ENCODE measurements at places on chromosomes 5 and 9.
A peak's percentile ranks its signal among the peaks of the same experiment; 100 is the strongest.

- H3K27ac ChIP-seq, result no peak overlapping the region
- peaks cover 6% of the 10 kb centered on the region for H3K27me3 ChIP-seq
- no peak overlapping the region for H3K4me3 ChIP-seq
Measured at GRCh38 chr9:69382135-69382534, 57.1 kb downstream of the ENTREP1 start.

- H3K4me1 ChIP-seq, result peaks cover 13% of the 10 kb centered on the region
- no peak for DNase-seq
- no peak overlapping the region for H3K4me3 ChIP-seq
- no peak overlapping the region for H3K27ac ChIP-seq
- H3K27me3 ChIP-seq, result no peaks in the 10 kb centered on the region
- no peaks in the 10 kb centered on the region for H3K36me3 ChIP-seq
Measured at GRCh38 chr9:128054087-128054486, 13.0 kb downstream of the NAIF1 start.

GRCh38 chr5:177256296-177256695 is 47.2 kb downstream of the RAB24 start:
- DNase-seq, result no peak
- no peak overlapping the region for H3K27ac ChIP-seq
- H3K36me3 ChIP-seq, result peaks cover 91% of the 10 kb centered on the region

DNA sequence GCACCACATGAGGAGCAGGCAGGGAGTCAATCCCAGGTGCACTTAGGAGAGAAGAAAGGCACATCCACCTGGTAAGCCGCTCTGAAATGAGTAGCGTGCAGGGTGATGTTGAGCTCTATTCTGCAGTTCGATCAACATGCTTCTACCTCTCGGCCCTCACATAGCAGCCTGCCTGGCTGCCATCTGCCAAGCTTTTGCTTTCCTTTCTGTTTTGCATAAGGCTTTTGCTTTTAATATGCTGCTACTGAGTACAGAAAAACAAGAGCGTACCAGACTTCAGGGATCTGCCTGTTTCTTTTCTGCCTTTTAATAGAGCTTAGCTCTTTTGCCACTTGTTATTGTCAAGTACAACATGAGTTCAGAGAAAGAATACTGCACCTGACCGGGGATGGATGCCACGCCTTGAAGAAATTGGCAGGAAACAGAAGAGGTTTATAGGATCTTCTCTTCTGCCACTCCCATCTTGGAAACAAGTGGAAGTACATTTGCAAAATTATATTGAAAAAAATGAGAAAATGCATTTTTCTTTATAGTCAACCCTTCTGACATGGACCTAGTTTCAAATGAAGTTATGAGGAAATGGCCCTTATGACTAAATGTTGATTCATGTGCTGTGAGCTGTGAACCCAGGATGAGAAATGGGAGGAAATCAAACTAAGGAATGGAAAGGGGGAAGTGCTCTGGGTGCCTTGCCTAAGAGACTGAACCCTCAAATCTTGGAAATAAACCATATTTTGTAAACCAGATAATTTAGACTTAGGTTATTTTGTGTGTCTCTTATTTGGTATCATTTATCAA is 4.0 kb upstream of the FCHO2 start:
- DNase-seq, result peak; percentile 16
- no peaks in the 10 kb centered on the region for H3K27me3 ChIP-seq
- peak overlapping the region; percentile 58 for H3K27ac ChIP-seq
- peaks cover 12% of the 10 kb centered on the region for H3K4me1 ChIP-seq

DNA sequence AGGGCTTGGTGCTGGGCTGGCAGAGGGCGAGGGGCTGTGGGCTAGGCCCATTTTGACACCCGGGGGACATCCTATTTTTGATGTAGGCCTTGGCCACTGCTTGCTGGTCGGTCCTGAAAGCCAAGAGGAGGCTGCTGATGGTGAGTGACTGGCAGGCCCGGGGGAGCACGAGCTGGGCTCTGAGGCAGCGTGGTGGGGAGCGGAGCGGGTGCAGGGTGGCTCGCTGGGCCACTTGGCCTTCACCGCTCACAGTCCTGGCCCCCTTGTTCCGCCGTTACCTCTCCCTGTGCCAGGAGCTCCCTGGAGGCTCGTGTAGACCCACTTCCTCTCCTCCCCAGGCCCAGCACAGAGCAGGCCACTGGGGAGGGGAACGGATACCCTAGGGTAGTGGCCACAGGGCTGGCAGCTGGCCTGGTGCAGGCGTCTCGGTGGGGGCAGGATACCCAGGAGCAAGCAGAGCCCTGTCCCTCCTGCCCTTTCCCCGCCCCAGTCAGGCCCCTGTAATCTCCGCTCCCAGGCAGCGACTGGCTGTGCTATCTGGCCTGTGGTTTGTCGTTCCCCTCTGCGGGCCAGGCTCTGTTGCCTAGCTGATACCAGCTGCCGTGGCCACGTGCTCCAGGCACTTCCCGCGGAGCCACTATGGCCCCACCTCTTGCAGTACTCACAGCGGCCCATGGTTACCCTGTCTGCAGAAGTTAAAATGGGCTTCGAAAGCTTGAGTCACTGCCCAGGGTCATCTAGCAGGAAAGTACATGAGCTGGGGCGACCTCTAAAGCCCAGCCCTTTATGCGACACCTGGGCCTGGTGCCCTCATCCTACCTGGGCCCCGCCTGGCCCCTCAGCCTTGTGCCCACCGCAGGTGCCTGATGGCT is 11.7 kb upstream of the DOLPP1 start:
- no peak overlapping the region for H3K4me3 ChIP-seq
- H3K27ac ChIP-seq, result no peak overlapping the region
- no peaks in the 10 kb centered on the region for H3K4me1 ChIP-seq
- peaks cover 37% of the 10 kb centered on the region for H3K36me3 ChIP-seq

- H3K4me3 ChIP-seq, result no peak overlapping the region
- H3K27ac ChIP-seq, result no peak overlapping the region
- no peaks in the 10 kb centered on the region for H3K27me3 ChIP-seq
- H3K4me1 ChIP-seq, result no peaks in the 10 kb centered on the region
- no peaks in the 10 kb centered on the region for H3K36me3 ChIP-seq
- peak; percentile 33 for DNase-seq
Measured at GRCh38 chr5:42005561-42006153, 80.6 kb downstream of the FBXO4 start.

DNA sequence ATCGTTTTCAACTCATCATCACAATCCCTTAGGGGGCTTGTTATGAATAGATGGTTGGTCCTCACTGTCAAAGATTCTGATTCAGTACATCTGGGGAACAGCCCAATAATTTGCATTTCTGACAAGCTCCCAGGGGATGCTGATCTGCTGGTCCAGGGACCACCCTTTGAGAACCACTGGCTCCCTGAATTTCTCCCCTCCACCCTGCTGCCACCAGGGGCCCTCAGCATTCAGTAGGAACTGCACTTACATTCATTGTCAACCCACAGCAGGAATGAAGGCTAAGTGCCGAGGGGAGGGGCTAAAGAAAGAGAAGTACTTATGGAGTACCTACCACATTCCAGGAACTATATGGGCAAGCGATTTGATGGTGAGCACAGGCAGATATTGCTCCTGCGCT is 85.9 kb downstream of the BOD1 start:
- H3K4me3 ChIP-seq, result no peak overlapping the region
- no peak overlapping the region for H3K27ac ChIP-seq
- H3K4me1 ChIP-seq, result no peaks in the 10 kb centered on the region

DNA sequence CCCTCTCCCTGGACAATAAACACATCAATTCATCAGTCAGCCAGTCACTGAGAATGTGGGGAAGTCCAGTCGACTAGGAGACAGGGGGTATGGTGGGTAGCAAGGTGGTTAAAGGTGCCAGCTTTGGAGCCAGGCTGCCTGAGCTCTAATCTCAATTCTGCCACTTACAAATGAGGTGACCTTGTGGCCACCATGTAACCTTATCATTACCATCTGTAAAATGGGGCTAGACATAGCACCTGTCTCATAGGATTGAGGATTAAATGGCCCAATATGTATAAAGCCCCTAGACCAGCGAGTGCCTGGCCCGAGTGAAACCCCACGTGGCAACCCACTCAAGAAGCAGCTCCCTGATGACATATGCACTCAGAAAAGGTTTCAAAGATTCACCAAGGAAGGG is 73.3 kb upstream of the TBC1D2 start:
- H3K27me3 ChIP-seq, result no peaks in the 10 kb centered on the region
- H3K4me1 ChIP-seq, result peaks cover 7% of the 10 kb centered on the region
- H3K36me3 ChIP-seq, result no peaks in the 10 kb centered on the region
- no peak overlapping the region for H3K27ac ChIP-seq

- DNase-seq, result no peak
- H3K4me3 ChIP-seq, result no peak overlapping the region
- no peak overlapping the region for H3K27ac ChIP-seq
- peaks cover 29% of the 10 kb centered on the region for H3K4me1 ChIP-seq
- H3K36me3 ChIP-seq, result no peaks in the 10 kb centered on the region
Measured at GRCh38 chr5:88694023-88694679, 188.8 kb downstream of the MEF2C start.

GRCh38 chr9:98811051-98811650 is 3.7 kb downstream of the GALNT12 start:
- H3K27me3 ChIP-seq, result peaks cover 23% of the 10 kb centered on the region
- peak; percentile 42 for DNase-seq
- H3K27ac ChIP-seq, result no peak overlapping the region

DNA sequence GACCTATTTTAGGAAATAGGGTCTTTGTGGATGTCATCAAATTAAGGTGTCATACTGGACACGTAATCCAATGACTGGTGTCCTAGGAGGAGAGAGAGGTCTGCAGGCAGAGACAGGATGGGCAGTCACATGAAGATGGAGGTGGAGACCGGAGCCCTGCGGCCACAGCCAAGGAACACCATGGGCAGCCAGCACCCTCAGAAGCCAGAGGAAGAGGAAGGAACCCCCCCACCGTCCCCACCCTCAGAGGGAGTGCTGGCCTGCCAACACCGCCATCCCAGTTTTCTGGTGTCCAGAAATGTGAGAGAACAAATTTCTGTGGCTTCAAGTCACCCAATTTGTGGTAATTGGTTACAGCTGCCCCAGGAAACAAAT is 88.3 kb downstream of the NSUN2 start:
- no peak overlapping the region for H3K4me3 ChIP-seq
- no peaks in the 10 kb centered on the region for H3K27me3 ChIP-seq
- no peaks in the 10 kb centered on the region for H3K4me1 ChIP-seq
- no peak for DNase-seq
- H3K27ac ChIP-seq, result no peak overlapping the region

DNA sequence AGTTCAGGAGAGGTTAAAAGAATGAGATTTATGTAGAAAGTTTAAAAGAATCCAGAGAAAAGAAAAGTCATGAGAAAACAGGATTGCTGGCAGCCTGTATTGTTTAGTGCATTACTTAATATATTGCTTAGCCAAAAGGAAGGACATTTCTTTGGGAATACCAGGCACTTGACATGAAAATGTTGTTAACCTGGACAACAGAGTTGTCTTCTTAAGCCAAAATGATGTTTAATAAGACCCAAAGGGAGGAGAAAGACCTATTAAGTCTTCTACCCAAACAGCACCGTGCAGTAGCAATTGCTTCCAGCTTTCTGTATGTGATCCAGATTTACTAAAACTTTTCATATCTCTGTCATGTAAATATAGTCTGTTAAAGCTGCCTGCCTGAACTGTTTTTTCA is 74.0 kb upstream of the PRLR start:
- no peak for DNase-seq
- H3K27me3 ChIP-seq, result peaks cover 31% of the 10 kb centered on the region
- no peak overlapping the region for H3K27ac ChIP-seq
- no peaks in the 10 kb centered on the region for H3K36me3 ChIP-seq

GRCh38 chr5:120463991-120464626 is at the start of gene PRR16:
PRR16 (plus strand) TSS chr5:120464300.
- peak; percentile 81 for DNase-seq
- H3K36me3 ChIP-seq, result no peaks in the 10 kb centered on the region
- peak within 1 kb of the TSS; percentile 97 for H3K4me3 ChIP-seq
- peak within 1 kb of the TSS; percentile 4 for H3K27ac ChIP-seq

GRCh38 chr5:14250084-14250695 is 107.0 kb downstream of the TRIO start:
- H3K27me3 ChIP-seq, result no peaks in the 10 kb centered on the region
- DNase-seq, result peak; percentile 52
- no peak overlapping the region for H3K27ac ChIP-seq
- peaks cover 34% of the 10 kb centered on the region for H3K4me1 ChIP-seq
- peak overlapping the region; percentile 55 for H3K4me3 ChIP-seq
- peaks cover 3% of the 10 kb centered on the region for H3K36me3 ChIP-seq

DNA sequence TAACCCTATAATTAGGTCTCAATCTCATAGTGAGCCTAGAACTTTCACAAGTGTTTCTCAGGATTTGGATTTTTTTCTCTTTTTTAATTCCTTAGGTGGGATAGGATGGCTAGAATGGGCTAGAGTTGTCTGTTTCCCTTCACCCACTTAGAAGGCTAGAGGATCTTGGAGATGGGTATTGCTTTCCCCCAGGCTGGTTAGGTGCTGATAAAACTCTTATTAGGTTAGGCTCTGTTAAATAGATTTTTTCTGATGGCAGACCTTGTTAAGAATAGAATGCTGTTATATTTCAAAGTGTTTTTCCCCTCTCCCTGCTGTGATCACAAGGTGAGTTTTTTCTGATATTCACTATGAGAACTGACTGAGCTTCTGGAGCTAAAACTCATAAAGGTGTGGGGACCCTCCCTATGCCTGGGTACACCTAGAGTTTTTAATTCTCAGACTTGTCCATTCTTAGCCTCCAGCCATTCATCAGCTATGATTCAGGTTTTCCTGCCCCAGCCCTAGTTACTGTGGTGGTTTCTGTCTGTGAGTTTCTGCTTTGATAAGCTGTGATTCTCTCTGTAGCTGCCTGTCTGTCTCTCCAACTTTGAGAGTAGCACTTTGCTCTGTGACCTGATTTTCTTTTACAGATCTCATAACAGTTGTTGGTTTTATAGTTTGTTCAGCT is 132.4 kb downstream of the HACD4 start:
- H3K4me3 ChIP-seq, result no peak overlapping the region
- H3K4me1 ChIP-seq, result no peaks in the 10 kb centered on the region
- no peaks in the 10 kb centered on the region for H3K27me3 ChIP-seq
- no peak overlapping the region for H3K27ac ChIP-seq
- peaks cover 14% of the 10 kb centered on the region for H3K36me3 ChIP-seq

DNA sequence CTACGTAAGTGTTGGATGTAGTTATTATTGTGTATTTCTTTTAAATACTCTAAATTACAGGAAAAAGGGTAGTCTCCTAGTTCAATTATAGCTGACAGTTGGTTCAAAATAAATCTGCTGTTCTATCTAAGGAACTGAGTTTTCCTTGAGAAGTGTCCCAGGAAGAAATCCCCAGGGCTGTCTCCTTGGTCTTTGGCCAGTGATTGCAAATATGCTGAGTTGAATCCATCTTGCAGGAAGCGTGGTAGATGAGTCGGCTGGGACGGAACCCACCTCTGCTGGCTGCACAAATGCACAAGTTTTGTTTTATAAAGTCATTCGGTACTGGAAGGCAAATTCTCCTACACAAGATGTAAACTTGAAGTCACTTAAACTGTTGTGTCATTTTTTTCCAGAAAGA is 30.2 kb upstream of the HOMER1 start:
- no peak overlapping the region for H3K4me3 ChIP-seq
- H3K27ac ChIP-seq, result no peak overlapping the region
- H3K4me1 ChIP-seq, result no peaks in the 10 kb centered on the region
- no peaks in the 10 kb centered on the region for H3K36me3 ChIP-seq
- no peaks in the 10 kb centered on the region for H3K27me3 ChIP-seq

DNA sequence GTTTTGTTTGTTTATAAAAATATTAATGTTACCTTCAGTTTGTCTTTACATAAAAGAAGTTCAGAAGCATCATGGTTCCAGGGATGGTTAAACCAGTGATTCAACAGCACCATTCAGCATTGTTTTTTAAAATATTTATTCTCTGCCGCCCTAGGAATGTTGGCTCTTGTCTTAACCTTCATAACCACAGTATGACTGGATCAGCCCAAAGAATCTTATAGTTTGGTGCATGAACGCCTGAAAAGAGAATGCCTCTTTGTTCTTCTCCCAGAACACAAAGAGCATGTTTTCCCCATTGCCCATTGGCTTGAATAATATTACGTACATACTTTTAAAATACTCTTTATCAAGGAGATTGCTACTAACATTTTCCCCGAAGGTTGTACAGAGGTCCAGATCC is 413.4 kb downstream of the ANXA1 start:
- no peaks in the 10 kb centered on the region for H3K36me3 ChIP-seq

Measured in mesenchymal stem cell (in vitro differentiated cells and primary cell).